ENCODE measurements at places on chromosomes 6 and 20. TPM values are rescaled to one million over a fixed set of nuclear protein-coding genes. Genes with fewer than 3 reads are reported as not detected.

FITM2 gene
- total RNA-seq: 10.0 TPM

LCA5 gene
- total RNA-seq: 4.4 TPM

SMAP1 gene
- total RNA-seq: 27.1 TPM

UCKL1 gene
- total RNA-seq: 27.2 TPM

SERAC1 gene
- total RNA-seq: 15.4 TPM

HAO1 gene
- not detected for total RNA-seq

MAPK13 gene
- total RNA-seq: 0.48 TPM

BMP6 gene
- not detected for total RNA-seq

MCCD1 gene
- total RNA-seq: not detected

GRCh38 chr6:45741437-45742171 lies 274.1 kb downstream of the CLIC5 start:
- DNase-seq: no peak

- no peak for DNase-seq
These were observed 151.3 kb downstream of the RALGAPA2 start for GRCh38 chr20:20561172-20561571.

DNA sequence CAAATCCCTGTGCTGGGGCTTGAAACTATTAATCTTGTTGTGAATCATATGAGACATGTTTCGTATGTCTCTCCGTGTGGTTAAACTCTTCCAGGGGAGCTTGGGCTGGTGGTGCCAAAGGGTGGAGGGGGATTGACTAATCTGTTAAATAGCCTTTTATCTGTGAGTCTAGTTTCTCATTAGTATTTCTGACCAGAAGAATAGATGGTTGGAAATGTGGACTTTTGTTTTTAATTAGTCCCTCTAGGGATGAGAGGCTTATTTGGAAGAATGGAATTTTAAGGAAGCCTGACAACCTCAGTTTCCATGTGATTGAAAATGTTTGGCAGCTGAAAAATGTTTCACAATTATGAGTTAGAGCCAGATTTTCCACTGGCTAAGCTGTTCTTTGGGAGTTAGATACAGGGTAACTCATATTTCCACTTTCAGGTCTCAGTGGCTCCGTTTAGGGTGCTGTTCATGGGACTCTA lies 117.3 kb downstream of the BCKDHB start:
- no peak for DNase-seq

GRCh38 chr20:18436847-18437246 lies 30.0 kb downstream of the DZANK1 start:
- no peak for DNase-seq

GRCh38 chr6:157478926-157479325 lies 97.9 kb downstream of the ZDHHC14 start:
- no peak for DNase-seq

- no peak for DNase-seq
These were observed 200.5 kb upstream of the POU3F2 start for GRCh38 chr6:98633886-98634285.

GRCh38 chr6:6790393-6790792 lies 201.9 kb downstream of the LY86 start:
- no peak for DNase-seq

DNA sequence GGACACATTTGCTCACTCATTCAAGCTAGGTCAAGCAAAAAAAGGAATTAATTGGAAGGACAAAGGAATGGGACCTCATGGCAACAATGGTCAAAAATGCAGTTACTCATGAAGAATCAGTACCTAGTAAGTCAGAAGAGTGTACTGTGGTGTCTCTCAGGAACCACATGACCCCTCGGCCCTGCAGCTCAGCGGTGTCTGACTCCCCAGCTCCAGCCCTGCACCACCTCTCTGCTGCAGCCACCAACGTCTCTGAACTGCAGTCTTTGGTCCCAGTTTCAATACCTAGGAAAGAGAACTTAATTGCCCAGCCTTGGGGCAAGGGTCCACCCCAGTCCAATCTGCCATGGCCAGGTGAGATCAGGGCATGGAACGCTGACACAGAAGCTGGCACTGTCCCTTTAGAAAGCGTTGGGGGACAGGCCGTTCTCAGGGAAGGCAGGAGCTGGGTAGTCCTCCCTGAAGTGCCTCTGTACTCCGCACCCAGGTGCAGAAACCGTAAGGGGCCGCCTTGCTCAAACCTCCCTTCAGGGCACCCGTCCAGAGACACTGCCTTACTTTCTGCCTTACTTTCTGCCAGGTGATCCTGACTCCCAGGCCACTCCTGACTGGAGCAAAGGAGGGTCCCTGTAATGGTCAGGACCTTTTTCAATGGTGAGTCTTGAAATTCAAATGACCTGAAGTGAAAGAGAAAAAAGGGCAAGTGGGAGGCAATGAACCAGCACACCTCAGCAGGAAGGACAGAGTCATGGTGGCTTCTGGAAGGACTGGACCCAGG lies 13.2 kb upstream of the NELFCD start:
- no peak for DNase-seq

DNA sequence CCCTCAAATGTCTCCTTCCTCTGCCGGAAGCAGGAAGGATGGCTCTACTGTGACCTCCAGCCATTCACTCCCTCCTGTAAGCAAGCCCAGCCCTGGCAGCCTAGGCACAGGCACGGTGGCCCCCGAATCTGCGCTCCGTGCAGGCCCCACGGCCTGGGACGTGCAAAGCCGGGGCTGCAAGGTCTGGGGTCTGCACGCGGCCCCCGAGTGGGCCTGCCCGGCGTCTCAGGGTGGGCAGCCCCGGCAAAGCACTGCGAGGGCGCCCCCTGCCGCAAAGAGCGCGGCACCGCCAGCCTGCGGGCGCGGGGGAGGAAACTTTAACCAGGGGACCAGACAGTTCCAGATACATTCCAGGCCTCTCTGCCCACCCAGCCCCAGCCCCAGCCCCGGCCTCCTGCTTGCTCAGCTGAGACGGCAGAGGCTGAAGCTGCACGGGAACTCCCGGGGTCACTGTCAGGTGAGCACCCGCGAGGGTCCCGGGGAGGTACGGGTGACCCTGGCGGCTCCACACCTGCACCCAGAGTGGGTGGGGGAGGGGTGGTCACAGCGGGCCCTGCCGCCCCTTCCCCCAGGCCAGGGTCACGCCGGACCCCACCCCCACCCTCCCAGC lies 98.8 kb downstream of the ASXL1 start:
- no peak for DNase-seq

- DNase-seq: no peak
These were observed 112.0 kb upstream of the SGK1 start for GRCh38 chr6:134429861-134430380.

DNA sequence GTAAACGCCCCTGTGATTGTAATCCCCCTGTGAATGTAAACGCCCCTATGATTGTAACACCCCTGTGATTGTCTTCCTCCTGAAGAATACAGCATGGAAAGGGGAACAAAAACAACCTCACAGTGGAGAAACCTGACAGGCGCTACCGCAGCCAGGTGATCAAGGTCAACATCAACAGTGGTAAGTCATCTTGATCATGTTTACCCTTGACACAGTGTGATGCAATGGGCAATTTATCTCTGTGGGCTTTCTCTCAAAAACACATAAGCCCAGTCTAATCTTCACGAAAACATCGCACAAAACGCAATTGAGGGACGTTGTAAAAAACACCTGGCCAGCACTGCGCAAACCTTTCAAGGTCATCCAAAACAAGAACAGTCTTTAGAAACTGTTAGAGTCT lies 277.2 kb downstream of the PRKN start:
- no peak for DNase-seq

DNA sequence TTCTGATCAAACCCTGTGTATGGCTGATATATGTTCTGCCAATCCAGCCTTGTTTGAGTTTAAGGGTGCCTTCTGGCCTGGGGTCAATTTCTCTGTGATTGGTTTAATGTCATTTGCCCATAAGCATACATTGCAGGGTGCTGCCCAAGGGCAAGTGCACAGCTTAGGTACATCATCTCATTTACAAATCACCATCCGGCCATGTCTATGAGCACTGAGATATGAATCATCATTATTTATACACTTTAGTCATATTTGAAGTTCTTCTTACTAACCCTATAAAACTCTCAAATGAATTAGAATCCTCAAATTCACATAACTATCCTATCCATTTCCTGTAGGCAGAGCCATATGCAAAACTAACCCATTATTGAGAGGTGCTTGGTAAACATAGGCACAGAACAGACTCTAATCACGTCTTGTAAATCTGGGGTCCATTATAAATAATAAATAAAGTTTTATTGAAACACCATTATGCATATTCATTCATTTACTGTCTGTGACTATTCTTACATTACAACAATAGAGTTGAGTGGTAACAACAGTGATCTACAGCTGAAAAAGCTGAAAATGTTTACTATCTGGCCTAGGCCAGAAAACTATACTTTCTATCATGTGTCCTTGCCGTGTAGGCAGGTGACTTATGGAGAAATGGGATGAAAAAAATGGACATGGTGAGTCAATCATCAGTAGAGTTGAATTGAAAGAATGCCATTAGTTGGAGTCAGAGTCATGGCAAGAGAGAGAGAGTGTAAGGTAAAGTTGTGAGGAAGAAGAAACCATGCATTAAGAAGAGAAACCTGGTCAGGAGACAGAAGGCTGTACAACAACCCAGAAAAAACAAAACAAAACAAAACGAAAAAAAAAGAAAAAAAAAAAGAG lies 25.0 kb downstream of the KCNQ5 start:
- no peak for DNase-seq

DNA sequence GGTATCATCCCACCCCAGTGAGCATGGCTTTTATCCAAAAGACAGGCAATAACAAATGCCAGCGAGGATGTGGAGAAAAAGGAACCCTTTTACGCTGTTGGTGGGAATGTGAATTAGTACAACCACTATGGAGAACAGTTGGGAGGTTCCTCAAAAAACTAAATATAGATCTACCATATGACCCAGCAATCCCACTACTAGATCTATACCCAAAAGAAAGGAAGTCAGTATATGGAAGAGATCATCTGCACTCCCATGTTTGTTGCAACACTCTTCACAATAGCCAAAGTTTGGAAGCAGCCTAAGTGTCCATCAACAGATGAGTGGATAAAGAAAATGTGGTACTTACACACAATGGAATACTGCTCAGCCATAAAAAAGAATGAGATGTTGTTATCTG lies 5.9 kb upstream of the KIAA1755 start:
- no peak for DNase-seq

DNA sequence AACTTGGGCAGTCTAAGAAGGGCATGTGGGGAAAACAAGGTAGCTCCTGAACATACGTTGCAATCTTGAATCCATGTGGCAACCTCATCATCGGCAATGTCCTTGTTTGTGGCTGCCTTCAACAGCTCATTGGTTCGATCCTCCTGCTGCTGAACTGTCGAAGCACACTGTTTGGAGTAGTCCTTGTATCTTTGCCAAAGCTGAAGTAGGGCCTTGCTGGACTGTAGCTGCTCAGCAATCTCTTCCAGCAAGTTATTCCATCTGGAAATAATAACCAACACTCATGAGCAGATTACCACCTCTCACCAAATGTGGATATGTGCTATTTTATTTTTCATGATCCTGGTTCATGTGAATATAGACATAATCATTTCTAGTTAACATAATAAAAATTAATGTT lies 413.3 kb downstream of the ESR1 start:
- DNase-seq: no peak

- DNase-seq: no peak
These were observed 159.6 kb upstream of the MYLIP start for GRCh38 chr6:15969236-15969778.

- DNase-seq: no peak
These were observed 52.9 kb downstream of the SLC35B3 start for GRCh38 chr6:8382434-8382833.

DNA sequence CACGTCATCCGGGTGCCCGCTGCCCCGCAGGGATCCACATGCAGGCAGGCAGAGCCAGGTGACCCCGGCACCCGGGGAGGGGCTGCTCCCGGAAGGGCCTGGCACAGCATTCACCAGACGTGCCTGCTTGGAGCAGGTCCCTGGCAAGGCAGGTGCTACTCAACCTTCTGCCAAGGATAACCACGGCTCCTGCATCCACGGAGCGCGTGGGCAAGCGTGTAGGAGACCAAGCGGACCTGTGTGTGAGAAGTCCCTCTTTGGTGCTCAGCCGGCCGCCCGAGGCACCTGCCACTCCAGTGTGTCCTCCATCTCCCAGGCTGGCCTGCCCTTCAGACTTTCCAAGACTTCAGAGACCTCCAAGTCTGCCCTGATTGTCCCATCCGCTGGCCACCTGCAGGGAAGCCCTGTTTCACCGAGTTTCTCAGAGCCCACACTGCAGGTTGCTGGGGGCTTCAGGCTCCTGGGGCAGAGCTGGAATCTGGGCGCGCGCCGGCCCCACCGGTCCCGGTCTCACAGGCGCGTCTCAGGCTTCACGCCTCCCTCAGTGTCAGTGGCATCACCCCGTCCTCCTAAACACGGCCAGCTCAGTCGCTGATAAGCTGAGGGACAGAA lies 124.3 kb downstream of the DLL1 start:
- peak; percentile 81 for DNase-seq

DNA sequence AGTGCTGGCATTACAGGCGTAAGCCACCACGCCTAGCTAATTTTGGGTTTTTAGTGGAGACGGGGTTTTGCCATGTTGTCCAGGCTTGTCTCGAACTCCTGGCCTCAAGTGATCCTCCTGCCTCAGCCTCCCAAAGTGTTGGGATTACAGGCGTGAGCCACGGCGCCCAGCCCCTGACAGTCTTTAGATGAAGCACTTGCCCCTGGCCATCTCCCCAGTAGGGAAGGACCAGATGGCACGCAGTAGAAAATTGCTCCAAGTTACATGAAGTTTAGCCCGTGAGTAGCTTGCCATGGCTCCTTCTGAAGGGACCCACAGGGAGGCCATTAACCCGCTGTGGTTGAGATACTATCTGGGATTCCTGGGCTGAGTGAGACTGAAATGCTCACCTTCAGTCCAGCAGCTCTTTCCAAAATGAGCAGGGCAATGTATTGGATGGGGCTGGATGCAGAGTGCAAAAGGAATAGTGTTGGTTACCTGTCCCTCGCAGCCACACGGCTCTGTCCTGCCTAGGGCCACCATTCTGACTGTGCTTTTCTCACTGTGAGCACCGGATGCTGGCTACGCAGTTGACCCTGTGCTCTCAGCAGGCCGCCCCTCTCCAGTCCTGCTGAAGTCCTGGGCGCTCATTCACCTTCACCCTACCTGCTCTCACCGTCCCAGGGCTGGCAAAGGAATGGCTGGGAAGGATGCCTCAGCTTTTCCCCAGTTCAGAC lies 66.9 kb downstream of the EFCAB8 start:
- no peak for DNase-seq

GRCh38 chr20:44955270-44955669 lies 4.9 kb downstream of the TOMM34 start:
- no peak for DNase-seq

DNA sequence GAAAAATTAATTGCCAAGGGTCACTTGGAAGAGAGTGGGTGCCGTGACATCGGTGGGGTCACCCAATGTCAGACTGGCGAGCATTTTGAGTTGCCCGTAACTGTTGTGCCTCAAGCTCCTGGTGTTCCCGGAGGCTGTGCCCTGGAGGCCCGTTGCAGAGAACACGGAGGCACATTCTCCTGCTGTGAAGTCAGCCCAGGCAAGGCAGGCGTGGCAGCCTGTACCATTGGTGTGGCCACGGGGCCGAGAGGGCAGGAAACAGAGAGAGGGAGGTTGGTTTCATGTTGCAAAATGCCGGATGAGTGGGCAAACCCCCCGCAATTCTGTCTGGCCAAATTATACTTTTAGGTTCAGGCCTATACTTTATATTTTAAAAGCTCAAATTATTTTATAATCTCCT lies 81.2 kb downstream of the THBS2 start:
- DNase-seq: no peak

GRCh38 chr20:8587251-8587650 lies 455.2 kb downstream of the PLCB1 start:
- no peak for DNase-seq

GRCh38 chr6:101263596-101263995 lies 129.9 kb upstream of the GRIK2 start:
- DNase-seq: no peak
